ENCODE measurements at places on chromosomes 13 and 19.

GRCh38 chr13:103006641-103007426, 59.4 kb downstream of the SLC10A2 start:
- DNase-seq, result no peak

DNA sequence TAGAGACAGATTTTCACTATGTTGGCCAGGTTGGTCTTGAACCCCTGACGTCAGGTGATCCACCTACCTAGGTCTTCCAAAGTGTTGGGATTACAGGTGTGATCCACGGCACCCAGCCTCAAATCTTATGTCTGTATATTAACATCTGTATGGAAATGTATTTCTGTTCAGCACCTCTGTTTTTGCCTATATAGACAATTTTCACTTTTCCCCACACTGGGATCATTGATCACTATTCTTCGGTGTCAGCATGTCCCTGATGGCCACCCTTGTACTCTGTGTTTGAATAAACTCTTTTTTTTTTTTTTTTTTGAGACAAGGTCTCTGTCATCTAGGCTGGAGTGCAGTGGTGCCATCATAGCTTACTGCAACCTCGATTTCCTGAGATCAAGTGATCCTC, 3.2 kb upstream of the ZNF627 start:
- no peak for DNase-seq

- no peak for DNase-seq
Observed at GRCh38 chr19:16791942-16792341, 37.3 kb upstream of the SIN3B start.

- no peak for DNase-seq
Observed at GRCh38 chr13:40784540-40784939, 4.9 kb upstream of the SLC25A15 start.

DNA sequence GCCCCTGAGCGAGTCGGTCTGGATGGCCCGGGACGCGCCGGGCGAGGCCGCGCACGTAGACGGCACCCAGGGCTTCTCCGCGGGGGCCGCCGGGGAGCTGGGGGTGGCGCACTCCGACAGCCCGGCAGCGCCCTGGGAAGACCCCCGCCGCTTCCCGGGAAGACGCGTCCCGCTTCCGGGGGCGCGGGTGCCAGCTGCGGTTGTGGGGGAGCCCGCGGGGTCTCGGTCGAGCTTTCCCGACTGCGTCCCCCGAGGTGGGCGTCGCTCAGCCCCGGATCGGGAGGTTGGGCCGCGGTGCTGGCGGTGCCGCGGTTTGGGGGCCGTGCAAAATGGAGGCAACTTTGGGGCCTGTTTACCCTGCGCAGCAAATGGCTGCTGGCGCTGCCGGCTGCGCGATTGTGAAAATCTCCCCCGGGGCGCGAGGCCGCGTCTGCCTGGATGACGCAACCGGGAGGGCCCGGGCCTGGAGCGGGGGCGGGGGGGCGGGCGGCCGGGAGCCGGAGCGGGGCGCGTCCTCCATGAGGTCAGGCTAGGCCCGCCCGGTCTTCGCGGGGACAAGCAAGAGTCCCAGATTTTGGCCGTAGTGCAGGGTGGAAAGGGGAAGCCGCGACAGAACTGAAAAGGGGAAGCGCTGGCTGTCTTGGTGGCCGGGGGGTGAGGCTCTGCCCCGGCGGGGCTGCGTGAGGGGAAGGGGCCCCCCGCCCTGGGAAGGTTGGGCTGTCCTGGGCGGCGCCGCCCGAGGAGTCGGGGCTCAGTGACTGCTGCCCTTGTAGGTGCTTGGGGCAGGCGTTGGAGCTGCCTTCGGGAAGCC, 11.3 kb downstream of the PEAK3 start:
- DNase-seq, result peak; percentile 93

GRCh38 chr13:31009166-31009565, 76.7 kb downstream of the TEX26 start:
- peak; percentile 25 for DNase-seq

- DNase-seq, result no peak
Observed at GRCh38 chr19:19482809-19483596, 32.3 kb downstream of the TSSK6 start.

DNA sequence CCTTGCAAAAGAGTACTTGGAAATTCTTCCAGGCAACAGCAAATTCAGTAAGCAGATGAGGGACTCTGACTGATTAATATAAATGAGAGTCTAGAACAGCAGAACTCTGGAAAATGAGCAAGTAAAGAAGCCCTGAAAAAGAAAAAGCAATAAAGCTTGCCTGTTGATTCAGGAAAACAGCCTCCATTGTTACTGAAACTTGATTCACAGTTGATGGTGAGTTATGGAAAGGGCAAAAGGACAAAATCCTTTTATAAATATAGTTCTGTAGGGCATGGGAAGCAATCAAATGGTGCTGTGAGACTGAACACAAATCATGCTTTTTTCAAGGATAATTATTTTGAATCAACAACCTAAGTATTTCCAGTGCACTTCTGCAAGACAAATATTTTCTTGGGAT, 67.7 kb downstream of the IRS2 start:
- no peak for DNase-seq

DNA sequence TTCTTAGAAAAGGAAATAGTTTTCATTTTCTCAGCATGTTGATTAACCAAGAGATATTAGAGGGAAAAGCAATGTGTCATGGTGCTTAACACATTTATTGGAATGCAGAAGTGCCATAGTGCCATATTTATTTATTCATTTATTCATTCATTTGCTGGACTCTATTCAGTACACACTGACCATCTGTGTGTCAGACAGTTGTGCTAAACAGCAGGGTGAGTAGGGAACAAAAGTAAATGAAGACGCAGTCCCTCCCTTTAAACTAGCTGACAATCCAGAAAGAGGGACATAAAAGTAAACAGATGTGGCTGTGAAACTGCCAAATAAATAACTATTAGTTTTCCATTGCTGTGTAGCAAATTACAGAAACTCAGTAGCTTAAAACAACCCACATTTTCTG, 323.7 kb downstream of the MTUS2 start:
- DNase-seq, result no peak

DNA sequence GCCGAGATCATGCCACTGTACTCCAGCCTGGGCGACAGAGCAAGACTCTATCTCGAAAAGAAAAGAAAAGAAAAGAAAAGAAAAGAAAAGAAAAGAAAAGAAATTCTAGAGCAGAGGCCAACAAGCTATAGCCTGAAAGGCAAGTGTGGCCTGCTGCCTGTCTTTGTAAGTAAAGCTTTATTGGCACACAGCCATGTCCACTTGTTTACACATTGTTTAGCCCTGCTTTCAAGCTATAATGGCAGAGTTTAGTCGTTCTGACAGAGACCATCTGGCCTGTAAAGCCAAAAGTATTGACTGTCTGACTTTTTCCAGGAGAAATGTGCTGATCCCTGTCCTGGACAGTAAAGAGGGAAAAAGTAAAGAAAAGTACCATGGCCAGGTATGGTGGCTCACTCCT, 18.3 kb downstream of the NWD1 start:
- no peak for DNase-seq

DNA sequence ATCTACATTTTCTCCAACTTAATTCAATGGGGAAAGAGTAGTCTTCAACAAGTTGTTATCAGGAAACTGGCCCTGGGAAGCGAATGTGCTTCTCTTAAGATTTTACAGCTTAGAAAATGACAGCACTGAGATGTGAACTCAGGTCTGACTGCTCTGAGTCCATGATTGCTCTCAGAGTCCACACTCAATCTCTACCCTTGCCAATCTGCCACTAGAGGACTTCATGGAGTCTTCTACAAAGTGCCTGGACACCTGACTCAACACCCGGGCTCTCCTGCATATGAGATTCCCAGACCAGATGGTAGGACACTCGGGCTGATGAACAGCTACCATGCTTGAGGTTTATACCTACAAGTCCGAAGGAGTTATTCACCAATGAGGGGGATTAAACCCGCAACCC, 74.8 kb downstream of the ABCC4 start:
- DNase-seq, result no peak

DNA sequence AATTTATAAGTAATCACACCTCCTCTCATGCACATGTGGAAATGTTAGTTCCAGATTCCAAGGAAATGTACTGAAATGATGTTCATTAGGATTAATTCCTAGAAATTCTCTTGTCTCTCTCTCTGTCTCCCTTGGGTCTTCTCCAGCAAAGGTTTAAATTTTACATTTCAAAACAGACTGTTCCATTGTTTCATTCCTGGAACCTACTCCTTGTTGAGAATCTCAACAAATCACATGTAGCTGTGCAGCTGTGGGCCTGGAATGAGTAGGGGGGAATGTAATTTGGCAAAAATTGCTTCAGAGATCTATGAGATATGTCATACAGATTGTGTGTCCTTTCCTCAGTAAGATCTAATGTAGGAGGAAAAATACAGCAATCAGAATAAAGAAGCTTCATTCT, 46.2 kb upstream of the RFXAP start:
- no peak for DNase-seq

DNA sequence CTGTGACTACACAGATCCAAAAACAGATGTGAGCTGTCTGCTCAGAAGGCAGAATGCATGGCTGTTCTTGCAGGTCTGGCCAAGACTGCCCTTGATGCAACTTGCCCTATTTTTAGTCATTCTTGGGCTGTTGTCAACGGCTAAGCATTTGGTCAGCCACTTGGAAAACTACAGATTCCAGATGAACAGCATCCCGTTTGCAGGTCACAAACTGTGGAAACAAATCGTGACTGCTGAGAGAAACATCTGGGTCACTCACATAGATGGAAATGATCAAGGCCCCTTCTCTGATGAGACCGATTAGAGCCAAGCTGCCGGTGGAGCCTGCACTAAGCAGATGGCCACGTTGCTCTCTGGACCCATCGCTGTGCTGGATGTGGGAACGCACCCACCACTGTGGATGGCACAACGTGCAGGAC, 15.4 kb upstream of the METTL21C start:
- no peak for DNase-seq

GRCh38 chr19:58009301-58009665, 6.7 kb upstream of the ZNF606 start:
- DNase-seq, result no peak

All from RWPE1 (cell line).